Large intestine (tissue), 12 donors: ENCODE measurements at places on chromosomes 3 and 15.

DNA sequence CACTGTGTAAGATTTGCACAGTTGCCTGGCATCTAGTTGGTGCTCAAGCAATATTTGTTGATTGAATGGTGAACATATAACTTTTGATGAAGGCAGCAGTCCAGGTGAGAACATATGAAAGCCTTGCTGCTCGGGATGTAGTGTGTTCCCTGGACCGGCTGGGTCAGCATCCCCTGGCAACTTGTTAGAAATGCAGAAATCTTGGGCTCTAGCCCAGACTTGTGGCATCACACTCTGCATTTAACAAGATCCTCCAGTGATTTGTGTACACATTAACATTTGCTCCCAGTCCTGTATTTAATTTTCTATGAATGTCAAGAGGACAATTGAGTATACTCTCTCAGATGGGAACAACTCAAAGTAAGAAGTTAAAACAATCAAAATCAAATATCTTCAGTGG, 69.0 kb upstream of the SAMMSON start:
- no peak for DNase-seq

GRCh38 chr15:101382544-101382943, 87.5 kb upstream of the SNRPA1 start:
- no peak for DNase-seq

DNA sequence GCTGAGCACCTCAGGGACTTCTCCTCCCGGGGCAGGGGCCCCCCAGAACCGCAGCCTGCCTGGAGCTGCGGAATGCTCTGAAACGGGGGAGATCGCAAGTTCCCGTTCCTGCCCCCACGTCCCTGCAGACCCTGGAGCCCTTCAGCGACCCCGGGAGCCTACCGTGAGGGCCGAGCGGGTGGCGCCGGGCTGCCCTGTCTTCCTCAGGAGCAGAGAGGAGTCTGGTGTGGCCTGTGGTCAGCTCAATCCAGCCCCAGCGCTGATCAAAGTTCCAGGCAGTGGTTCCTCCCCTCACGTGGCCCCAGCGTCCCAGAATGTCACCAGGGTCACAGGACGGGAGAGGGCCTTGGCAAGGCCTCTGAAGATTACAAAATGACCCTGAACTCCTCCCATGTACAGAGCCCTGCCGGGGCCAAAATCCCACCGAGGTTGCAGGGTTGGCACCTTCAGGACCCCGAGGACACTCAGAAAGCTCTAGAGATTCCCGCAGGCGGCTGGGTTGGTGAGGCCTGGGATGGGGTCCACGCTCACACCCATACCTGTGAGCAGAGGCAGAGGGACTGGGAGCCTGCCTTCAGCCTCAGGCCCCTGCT, at the start of gene CPN2:
Gene CPN2 (minus strand): TSS at position 249 of the 593 bp plus-strand sequence. CDS start 8,626 bp downstream, outside the sequence.
- no peak for DNase-seq

DNA sequence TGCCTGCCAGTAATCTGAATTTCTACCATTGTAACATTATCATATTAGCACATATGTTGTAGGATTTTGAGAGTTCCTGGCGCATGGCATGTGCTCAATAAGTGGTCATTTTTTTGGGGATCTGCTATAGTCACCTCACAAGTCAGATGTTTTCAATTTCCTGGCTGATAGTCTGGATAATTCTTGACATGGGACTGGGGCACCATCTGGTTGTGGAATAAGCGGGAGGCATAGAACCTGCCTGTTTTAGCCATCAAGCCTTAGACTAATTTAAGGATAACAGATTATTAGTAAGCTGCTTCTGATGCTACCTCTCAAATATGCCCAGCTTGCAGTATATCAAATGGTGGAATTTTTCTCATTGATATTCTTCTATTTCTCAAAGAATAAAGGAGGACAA, 39.1 kb downstream of the GASK1A start:
- DNase-seq: no peak
